H54 (cell line): ENCODE measurements at places on chromosomes 11 and 22.

DNA sequence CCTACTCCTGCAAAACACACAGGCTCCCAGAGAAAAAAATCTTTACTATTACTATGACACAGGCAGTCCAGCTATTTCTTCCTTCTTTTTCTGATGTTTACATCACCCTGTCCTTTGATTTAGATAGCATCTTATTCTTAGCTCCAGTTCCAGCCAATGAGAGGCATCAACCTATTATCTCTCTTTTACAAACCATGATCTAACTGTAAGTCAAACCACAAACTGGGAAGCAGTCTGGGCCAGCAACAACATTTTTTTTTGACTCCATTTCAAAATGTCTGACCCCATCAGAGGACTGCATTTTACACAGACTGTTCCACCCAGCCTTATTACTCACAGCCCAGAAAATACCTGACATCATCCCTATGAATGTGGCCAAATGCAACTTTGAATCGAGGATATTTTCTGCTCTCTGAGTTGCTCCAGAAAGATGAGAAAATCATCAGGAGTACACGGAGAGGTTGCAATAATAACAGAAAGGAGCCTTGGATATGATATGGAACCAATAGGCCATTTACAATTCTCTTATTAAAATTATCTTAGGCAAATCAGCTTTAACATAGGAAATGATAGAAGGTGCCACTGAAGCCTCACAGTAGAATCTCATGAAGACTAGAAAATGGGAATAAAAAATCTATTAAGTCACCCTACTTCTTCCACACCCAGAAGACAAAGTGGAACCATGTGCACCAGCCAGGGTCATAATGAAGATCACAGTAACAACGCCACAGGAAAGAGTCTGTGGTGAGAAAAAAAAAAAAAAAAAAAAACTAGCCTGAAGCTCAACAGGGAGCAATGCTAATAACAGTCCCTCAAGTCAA, 21.2 kb downstream of the TBRG1 start:
- DNase-seq = peak; percentile 7

DNA sequence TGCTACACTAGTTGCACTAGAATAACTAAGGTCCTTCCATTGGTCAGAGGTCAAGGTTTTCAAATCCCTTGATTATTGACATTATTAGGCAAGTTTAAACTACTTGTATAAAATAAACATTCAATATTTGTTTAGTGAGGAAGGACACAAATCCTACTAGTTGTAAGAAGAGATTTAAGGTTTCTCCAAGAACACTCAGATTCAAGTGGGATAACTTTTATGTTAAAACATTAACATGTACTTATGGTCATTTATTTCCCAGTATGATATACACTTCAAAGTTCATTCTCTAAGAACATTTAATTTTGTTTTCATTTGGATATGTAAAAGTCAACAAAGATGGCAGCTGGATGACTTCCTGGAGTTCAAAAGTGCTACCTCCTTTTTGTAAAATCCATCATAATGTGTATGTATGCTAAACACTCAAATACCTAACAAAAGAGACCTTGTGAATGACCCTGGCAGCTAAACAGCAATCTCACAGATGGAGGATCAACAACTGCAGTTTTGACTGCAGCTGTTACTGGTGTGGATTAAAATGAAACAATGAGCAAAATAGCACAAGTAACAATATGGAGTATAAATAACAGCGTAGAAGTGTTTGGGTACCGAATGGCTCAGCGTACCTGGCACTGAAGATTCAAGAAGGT, 1.5 kb downstream of the CCDC90B start:
- DNase-seq = no peak

- DNase-seq = no peak
Observed at GRCh38 chr22:17786435-17787161, 12.3 kb upstream of the BID start.

DNA sequence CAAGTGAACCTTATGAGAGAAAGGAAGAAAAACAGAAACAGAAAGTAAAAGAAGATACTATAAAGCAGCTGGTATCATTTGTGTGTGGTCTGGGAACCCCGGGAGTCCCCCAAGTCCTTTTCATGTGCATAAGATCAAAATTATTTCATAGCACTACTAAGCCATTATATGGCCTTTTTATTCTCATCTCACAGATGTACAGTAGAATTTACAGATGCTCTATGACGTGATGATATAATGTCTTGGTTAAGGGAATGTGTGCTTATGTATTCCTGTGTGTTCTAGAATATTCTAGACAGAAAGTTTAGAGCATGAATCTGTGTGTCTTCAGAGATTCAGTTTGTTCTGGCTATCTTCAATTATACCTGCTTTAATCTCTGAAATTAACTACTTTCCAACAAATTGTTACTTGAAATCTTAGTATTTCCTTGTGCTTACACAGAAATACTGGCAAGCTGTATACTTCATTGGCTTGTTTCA, 8.6 kb upstream of the TPP1 start:
- no peak for DNase-seq

- no peak for DNase-seq
Observed at GRCh38 chr22:50622723-50623327, 5.1 kb downstream of the ARSA start.

DNA sequence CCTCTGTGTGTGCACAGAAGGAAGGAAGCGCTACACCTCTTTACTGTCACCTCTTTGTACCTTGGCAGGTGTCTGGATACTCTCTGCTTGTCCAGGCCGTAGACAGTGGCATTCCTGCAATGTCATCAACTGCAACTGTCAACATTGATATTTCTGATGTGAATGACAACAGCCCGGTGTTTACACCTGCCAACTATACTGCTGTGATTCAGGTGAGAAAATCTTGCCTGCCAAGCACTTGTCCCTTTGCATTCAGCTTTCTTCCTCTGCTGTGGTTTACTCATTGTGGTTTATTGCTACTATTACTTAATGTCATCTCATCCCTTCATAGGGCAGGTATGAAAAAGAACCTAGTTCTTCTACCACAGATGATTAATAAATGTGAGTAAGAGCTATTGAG, 131.9 kb upstream of the MTNR1B start:
- no peak for DNase-seq

DNA sequence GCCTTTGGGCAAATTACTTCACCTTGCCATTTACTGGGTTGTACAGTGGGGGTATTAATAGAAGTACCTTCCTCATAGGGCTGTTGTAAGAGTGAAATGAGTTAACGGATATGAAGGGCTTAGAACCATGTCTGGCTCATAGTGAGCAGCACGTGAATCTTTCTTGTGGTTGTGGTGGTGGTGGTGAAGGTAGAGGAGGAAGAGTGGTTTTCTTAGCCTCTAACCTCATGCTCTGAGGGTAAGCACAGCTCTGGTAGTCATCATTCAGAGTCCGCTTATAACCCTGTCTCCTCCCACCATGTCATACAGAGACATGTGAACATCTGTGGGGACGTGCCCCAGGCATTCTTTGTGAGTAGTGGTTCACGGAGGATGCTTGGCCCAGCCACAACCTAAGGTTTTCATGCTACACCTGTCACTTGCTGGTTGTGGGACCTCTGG, 43.6 kb downstream of the TEAD1 start:
- no peak for DNase-seq

DNA sequence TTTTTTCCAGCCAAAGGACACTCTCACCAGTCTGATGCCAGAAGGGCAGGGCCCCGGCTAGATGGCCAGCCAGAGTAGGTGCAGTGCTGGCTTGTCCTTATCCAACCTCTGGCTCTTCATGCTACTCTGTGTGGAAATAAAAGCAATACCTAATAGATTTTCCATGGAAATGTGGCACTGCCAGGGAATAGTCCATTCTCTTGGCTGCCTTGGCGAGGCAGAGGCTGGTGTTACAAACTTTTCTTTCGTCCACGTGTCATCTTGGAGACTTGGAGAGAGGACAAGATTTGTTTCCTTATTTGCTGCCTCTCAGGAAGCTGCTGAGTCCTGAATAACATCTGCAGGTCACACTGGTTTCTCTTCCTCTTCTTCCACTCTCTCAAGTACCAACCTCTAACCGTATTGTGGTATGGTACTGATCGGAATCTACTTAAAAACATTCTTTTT, 17.2 kb upstream of the C1QTNF4 start:
- DNase-seq = no peak

DNA sequence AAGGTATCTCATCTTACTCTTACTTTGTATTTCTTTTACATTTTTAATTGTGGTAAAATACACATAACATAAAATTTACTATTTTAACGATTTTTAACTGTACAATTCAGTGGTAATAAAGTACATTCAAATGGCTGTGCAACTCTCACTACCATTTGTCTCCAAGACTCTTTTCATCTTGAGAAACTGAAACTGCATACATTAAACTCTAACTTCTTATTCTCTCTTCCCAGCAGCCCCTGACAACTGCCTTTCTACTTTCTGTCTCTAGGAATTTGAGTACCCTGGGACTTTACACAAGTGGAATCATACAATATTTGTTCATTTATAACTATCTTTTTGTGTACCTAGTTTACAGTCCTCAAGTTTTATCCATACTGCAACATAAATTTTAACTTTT, 725.8 kb upstream of the KIRREL3 start:
- no peak for DNase-seq

GRCh38 chr22:42881298-42881697, 24.2 kb upstream of the ARFGAP3 start:
- no peak for DNase-seq

DNA sequence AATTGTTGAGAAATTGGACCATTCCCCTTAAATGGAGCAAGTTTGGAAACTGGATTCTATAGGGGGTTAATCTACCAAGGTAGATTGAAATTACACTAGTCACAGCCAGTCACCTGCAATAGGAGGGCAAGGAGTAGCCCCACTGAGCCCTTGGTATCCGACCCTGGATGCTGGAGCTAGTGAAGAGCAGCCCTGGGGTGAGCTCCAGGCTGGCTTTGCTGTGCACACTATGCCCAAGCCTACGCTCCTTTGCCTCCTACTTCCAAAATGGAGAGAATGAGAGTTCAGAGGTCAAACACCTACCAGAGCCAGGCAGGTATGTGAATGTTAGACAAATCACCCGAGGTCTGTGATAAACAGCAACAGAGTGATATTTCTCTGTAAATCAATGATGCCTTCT, 23.7 kb downstream of the SNU13 start:
- DNase-seq = no peak

GRCh38 chr11:28835317-28835716, 727.1 kb downstream of the METTL15 start:
- no peak for DNase-seq

DNA sequence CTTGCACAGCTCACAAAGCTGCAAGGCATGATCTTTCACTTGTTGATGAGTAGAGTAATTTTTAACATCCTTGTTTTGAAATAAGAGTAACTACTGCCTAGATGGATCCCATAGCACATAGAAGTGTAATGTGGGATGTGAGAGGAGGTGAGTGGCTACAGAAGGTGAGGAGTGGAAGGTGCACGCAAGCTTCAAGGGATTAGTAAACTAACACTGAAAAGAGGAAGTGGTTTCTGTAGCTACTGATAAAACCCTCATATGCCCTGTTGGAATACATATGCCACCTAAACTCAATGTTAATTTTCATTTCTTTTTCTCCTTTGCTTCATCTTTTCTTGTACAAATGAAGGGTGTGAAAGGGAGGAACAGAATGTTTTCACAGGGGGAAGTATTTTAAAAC, 22.0 kb upstream of the CTSC start:
- no peak for DNase-seq

DNA sequence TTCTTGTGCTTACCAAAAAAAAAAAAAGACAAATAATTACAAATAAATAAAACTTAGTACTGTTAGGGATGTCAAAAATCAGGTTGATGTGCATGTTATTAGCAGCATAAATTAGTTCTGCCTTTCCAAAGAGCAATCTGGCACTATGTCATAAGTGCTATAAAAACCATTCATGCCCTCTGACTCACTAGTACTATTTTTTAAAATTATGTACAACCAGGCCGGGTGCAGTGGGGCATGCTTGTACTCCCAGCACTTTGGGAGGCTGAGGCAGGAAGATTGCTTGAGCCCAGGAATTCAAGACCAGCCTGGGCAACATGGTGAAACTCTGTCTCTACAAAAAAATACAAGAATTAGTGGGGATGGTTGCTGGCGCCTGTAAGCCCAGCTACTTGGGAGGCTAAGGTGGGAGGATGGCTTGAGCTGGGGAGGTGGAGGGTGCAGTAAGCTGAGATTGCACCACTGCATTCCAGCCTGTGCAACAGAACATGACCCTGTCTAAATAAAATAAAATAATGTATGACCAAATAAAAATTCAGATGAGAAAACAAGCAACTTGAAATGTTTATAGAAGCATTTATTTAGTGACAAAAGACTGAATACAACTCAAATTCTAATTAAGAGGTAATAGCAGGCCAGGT, 25.3 kb downstream of the UEVLD start:
- no peak for DNase-seq

DNA sequence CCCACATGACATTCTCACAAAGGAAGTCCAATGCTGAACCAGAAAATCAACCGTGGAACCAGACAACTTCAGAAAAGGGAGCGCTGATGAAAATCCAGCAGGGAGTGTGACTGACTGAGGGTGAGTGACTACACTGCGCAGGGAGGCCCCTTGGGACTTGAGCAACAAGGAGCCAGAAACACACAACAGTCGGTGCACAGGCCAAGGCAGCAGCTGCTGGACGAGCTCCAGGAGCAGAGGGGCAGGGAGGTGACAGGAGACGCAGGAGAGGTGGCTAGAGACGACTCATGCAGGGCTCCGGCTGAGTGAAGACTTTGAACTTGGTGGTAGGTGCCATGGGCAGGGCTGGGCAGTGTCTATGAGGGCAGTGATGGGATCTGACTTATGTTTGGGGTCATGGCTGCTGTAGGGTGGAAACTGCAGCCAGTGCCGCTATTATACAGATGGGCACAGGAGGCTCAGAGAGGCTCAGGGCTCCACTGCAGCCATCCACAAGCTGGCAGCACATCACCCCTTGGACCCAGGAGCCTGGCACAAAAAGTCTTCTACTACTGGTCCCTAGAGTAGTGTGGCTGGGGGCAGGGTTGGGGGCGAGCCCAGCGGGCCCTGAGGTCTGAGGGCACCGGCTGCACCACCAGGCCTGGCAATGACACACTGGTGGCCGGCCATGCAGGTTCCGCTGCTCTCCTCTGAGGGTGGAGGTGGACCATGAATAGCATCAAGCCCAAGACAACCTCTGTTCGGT, 10.3 kb upstream of the FADD start:
- DNase-seq = no peak

GRCh38 chr11:64251016-64251752, at the start of gene PLCB3:
TSS of gene PLCB3 (plus strand) at chr11:64251530. CDS start at chr11:64251650, 120 bp downstream.
- no peak for DNase-seq

GRCh38 chr11:298406-299065, 790 bp downstream of the IFITM5 start:
- no peak for DNase-seq

GRCh38 chr22:30893434-30894370, 74.9 kb downstream of the MORC2 start:
- DNase-seq = no peak

- no peak for DNase-seq
Observed at GRCh38 chr22:46102752-46103151, 47.6 kb upstream of the PPARA start.

GRCh38 chr11:65777821-65778361, 2.9 kb downstream of the AP5B1 start:
- no peak for DNase-seq

GRCh38 chr11:70886676-70887541, 365.5 kb downstream of the SHANK2 start:
- no peak for DNase-seq

GRCh38 chr11:109784536-109784935, 308.7 kb upstream of the ZC3H12C start:
- DNase-seq = no peak

GRCh38 chr11:66068154-66068821, 1.8 kb upstream of the PACS1 start:
- peak; percentile 71 for DNase-seq
